Suppressor macrophage treated with lipopolysaccharide for 1 hour (primary cell): ENCODE measurements at places on chromosomes 2 and 18.

DNA sequence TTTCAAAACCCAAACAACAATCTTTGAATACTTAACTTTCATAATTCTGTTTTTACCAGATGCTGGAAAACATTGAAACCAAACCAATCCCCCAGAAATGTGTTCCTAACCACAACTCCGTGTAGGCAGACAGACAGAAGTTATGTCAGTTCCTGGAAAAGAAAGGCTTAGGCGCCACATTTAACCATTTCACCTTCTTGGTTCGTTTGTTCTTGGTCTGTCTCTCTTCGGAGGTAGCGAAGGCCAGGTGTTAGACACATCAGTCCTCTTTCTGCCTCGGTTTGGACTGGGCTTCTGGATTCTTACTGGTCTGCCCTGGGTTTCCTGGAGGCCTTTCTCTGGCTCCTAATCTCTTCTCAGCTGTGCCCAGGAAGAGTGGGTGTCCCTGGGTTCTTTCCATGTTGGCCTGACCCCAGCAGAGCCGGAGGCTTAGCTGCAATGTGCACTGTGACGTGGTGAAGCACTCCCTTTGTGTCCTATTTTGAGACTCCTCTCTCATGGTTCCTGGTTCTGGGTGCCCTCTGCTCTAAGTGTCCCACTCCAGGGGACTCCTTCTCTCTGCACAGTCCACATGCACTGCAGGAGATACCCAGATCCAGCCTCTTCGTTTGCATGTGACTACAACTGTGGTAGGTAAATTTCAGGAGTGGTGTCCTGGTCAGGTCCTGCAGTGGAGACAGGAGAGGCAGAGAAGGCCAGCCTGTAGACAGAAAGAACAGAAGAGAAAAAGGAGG, 23.1 kb upstream of the RAB31 start:
- DNase-seq: peak; percentile 64

- no peak for DNase-seq
Measured at GRCh38 chr18:39713961-39714360, 2148.4 kb upstream of the CELF4 start.

DNA sequence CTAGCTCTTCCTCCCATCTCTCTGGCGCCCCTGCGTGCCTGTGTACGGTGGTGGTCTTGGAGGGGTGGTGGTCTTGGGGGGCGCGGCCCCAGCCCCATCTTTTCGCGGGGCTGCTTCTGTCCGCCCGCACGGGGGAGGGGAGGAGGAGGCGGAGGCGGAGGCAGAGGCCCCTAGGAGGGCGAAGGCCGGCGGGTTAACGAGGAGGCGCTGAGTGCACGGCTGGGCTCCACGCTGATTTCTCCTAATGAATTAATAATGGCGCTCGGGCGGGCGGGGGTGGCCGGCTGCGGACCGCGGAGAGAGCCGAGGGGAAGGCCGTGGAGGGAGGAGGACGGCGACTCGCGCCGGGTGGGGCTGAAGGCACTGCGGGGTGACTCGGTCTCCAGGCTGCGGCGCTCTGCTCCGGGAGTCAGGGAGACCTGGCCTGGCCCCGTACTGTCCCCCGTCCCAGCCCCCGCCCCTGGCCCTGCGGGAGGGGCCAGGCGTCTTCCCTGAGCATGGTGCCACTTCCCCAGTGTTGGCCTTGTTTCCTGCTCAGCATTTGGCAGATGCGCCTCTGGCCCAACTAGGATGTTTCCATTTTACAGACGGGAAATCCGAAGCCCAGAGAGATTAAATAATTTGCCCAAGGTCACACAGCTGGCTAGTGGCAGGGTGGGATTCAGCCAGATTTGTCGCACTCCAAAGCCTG, 6.0 kb downstream of the GAREM2 start:
- peak; percentile 57 for DNase-seq

DNA sequence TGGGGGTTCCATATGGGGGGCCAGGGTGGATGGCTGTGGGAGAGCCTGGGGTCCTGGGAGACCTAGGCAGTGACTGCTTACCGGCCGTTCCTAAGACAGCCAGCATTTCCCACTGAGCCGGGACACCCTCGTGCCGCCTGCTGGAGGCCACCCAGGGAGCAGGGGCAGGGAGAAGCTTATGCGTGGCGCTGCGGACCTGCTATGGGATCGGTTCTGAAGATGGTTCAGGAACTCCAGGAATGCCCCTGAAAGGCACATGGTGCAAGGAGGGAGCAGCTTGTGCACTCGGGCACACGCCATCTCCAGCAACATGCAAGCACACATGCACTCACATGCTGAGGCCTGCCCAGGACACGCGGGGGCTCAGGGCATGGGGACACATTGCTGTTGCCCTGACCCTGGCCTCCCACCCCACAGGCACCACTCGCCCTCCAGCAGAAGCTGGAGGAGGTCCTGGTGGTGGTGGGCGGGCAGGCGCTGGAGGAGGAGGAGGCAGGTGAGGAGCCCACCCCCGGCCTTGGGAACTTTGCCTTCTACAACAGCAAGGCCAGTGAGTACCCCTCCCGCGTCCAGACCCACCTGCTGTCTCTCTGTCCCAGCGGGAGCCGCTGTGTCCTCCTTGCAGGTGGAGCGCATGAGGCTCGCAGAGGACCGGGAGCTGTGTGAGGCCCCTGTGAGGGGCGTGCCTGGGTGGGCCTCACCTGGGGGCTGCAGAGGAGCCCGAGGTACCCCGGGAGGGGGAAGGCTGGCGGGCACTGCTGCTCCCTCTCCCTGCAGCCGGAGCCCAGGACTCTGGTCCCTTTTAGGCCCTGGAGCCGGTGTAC, 4.1 kb downstream of the KLHL30 start:
- DNase-seq: no peak

DNA sequence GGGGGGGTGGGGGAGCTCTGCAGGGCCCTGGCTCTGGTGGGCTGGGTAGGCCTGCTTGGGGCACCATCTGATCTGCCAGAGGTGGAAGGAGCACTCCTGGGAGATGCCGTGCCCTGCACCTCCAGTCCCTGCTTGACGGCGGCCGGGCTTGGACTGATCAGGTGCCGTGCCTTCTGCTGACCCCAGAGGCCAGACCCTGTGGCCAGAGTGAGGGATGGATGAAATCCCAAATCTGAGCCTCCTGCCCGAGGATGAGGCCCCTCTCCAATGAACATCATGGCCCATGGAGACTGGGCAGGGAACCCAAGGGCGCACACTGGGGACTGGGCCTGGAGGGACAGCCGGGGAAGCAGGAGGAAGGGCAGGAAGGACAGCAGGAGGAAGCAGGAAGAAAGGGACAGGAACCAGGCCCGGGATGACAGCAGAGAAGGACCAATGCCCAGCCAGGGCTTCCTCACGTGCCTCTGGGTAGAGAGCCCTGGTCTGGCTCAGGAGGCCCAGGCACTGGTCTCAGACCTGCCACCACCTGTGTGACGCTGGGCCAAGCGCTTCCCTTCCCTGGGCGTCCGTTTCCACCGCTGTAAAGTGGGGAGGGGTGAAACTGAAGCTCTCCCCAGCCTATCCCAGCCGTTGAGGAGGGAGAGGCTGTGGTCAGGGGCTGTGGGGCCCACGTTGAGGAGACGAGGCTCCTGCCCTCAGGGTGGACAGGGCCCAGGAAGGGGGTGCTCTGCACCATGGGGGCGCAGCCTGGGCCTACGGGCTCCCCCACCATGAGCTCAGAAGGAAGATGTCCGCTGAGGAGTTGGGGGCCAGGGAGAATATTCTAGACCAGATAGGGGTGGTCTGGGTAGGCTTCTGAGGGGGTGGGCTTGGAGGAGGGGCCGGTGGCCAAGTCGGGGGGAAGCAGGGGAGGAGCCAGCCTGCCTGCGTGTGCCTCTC, 1.0 kb upstream of the GPR35 start:
- DNase-seq: no peak

GRCh38 chr2:121925466-121925865, 170.0 kb downstream of the TSN start:
- no peak for DNase-seq

- DNase-seq: peak; percentile 42
Measured at GRCh38 chr2:143426296-143426695, 297.1 kb downstream of the ARHGAP15 start.

DNA sequence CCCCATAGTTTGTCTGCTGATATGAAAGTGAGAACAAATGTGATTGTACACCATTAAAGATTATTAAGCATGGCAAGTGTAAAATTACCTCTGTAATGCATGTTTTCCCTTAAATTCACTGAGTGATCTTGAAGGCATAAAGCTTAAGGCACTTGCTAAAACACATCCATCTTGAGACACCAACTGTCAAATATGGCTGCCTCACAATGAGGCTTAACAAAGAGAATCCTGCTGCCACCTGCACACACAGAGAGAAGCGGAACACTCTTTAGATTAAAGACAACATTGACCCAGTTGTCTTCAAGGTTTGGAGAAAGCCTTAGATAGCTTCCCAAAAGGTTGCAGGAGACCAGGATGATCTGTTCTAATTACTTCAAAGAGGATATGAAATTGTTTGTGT, 803.6 kb upstream of the GYPC start:
- DNase-seq: no peak

GRCh38 chr2:162574615-162575452, 230.9 kb downstream of the GCA start:
- DNase-seq: no peak

DNA sequence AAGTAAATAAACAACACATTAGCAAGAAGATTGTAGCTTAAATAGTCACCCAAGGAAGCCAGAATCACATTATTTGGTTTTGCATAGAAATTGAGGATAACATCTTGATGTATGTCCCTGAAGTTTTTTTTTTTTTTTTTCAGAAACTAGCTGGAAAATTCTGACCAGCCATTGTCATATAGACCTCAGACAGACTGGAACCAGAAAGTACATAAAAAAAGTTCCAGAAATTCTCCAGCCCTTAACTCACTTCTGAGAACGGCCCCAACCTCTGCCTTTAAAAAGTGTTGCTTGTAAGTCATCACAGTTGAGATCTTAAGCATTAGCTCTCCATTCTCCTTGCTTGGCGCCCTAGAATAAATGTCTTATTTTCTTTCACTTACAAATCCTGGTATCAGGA, 350.5 kb downstream of the CCDC85A start:
- no peak for DNase-seq

DNA sequence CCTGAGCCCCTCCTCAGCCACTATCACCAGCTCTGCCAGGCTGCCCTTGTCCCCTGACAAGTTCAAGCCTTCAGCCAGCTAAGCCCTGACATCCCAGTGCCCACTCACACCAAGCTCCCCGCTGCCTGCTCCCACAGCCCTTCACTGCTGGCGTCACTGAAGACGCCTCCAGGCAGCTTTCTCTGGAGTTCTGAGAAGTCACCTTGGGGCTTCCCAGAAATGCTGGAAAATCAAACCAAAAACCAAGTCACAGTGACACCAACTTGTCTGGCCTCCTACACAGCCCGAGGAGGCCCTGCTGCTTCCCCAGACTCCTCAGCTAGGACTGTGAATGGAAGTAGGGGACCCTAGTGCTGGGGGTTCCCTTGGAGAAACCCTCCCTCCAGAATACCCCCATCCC, 2.2 kb upstream of the TNS1 start:
- peak; percentile 47 for DNase-seq

- DNase-seq: no peak
Measured at GRCh38 chr2:232026910-232027309, 65.4 kb downstream of the DIS3L2 start.

GRCh38 chr2:120231564-120231973, 8.4 kb upstream of the TMEM185B start:
- no peak for DNase-seq

- no peak for DNase-seq
Measured at GRCh38 chr2:23480957-23481797, 96.2 kb downstream of the KLHL29 start.

DNA sequence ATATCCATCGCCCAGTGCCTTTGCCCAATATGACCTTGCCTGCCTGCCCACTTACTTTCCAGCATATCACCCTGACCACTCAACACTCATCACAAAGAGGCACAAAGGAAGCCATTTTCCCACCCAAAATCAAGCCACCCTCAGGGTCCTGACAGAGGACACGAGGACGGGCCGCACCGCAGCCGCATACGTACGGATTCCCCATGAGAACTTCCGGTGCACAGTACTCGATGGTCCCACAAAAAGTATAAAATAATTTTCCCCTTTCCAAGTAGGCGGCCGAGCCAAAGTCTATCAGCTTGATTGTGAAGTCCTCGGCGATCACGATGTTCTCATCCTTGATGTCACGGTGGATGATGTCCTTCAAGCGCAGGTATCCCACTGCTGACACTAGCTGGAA, 10.0 kb upstream of the MTERF4 start:
- no peak for DNase-seq

DNA sequence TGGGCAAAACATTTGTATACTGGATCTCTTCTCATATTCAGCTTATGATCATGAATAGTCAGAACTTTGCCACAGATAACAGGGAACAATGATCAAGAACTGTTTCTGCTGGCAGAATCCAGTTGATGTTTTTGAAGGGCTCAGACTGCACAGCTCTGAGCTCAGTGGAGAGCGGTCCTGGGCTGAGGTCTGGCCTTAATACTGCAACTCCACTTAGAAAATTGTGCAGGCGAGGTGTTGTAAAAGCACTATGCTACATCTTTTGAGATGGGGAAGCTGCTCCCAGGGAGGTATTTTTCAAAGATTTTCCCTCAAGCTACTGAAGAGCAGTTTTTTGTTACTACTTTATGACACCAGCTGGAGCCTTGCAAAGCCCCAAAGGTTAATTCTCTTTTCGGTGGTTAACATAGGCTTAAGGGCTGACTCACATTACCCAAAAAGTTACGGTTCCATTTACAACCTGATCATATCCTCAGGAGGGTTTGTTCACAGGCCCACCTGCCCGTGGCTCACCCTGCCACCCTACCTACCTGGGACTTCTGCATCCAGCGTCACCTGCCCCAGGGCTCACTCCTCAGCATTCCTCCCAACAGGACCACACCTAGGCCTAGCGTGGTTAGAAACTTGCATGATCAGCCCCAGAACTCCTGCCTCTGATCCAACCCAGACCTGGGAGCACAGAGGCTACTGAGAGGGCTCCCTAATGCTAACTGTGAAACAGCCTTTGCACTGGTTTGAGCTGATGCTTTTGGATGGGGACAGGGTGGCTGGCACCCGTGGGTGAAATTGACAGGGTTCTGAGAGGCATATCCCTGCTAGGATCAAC, 114.4 kb downstream of the NCK2 start:
- DNase-seq: no peak

DNA sequence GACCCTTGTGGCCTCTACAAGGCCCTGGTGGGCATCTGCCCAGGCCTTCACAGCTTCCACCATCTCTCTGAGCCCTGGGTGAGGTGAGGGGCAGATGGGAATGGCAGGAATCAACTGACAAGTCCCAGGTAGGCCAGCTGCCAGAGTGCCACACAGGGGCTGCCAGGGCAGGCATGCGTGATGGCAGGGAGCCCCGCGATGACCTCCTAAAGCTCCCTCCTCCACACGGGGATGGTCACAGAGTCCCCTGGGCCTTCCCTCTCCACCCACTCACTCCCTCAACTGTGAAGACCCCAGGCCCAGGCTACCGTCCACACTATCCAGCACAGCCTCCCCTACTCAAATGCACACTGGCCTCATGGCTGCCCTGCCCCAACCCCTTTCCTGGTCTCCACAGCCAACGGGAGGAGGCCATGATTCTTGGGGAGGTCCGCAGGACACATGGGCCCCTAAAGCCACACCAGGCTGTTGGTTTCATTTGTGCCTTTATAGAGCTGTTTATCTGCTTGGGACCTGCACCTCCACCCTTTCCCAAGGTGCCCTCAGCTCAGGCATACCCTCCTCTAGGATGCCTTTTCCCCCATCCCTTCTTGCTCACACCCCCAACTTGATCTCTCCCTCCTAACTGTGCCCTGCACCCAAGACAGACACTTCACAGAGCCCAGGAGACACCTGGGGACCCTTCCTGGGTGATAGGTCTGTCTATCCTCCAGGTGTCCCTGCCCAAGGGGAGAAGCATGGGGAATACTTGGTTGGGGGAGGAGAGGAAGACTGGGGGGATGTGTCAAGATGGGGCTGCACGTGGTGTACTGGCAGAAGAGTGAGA, 2.0 kb downstream of the PROC start:
- no peak for DNase-seq
